ENCODE measurements at places on chromosomes 4 and X. TPM values are rescaled to one million over a fixed set of nuclear protein-coding genes. Genes with fewer than 3 reads are reported as not detected.

MORF4L2 gene
- 253 TPM for total RNA-seq

PPARGC1A gene
- not detected for total RNA-seq

MMRN1 gene
- not detected for total RNA-seq

PJA1 gene
- 15.5 TPM for total RNA-seq

TLR2 gene
- 0.47 TPM for total RNA-seq

JCHAIN gene
- total RNA-seq, result not detected

CXCL10 gene
- total RNA-seq, result 4.3 TPM

STS gene
- total RNA-seq, result 0.86 TPM

USP26 gene
- total RNA-seq, result not detected

CORIN gene
- total RNA-seq, result not detected

TIGD4 gene
- total RNA-seq, result 0.28 TPM

- DNase-seq, result no peak
Measured at GRCh38 chr4:133799717-133800315, 401.8 kb downstream of the PABPC4L start.

DNA sequence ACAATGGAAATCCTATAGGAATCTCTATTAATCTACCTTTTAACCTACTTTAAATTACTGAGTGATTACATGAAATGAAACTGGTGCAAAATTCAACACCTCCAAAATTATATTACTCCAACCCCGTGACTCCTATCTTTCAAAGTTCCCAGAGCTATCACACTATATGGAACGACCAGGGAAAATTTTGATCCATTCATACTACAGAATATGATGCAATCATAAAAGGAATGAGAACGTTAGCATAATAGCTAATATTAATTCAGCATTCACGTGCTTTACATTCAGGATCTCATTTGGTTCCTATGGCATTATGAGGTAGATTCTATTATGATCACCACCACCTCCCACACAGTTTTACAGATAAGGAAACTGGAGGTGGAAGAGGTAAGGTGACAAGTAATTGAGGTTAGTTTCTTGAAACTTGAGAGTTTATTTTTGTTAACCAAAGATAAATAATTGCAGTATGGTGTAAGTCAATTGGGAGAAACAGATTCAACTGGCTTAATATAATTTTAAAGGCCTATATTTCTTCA, 29.4 kb upstream of the INTS6L start:
- no peak for DNase-seq

- no peak for DNase-seq
Measured at GRCh38 chr4:175380841-175381240, 431.2 kb downstream of the GPM6A start.

- peak; percentile 75 for DNase-seq
Measured at GRCh38 chr4:77031544-77031943, 44.2 kb downstream of the CCNI start.

DNA sequence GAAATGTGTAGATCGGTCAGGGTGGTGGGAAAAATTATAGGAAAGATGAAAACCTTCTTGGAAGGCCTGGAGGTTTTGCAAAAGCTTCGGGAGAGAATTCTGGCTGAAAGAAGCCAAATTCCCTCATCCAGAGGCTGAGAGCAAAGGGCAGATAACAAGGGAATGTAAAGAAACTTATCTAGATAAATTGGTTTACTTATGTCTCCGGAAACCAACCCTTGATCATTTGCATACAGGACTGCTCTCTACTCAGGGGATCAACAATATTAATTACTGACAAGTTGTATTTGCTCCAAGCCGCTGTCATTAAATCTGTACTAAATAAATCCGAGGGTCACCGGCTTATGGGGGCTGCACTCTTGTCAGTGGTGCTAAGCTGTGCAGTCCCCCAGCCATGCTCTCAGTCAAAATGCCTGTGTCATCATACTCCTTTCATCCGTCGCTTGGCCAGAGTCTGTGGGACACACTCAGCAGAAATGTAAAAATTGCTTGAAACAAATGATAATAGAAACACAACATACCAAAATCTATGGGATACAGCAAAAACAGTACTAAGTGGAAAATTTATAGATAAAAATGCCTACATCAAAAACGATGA, 715.7 kb downstream of the KCTD8 start:
- DNase-seq, result no peak

GRCh38 chrX:110584083-110584482, 211.5 kb downstream of the CHRDL1 start:
- no peak for DNase-seq

- no peak for DNase-seq
Measured at GRCh38 chr4:45869184-45869583, 254.7 kb downstream of the GABRG1 start.

- DNase-seq, result no peak
Measured at GRCh38 chr4:91600301-91600700, 703.5 kb upstream of the GRID2 start.

- DNase-seq, result no peak
Measured at GRCh38 chr4:40070387-40070786, 13.7 kb downstream of the N4BP2 start.

DNA sequence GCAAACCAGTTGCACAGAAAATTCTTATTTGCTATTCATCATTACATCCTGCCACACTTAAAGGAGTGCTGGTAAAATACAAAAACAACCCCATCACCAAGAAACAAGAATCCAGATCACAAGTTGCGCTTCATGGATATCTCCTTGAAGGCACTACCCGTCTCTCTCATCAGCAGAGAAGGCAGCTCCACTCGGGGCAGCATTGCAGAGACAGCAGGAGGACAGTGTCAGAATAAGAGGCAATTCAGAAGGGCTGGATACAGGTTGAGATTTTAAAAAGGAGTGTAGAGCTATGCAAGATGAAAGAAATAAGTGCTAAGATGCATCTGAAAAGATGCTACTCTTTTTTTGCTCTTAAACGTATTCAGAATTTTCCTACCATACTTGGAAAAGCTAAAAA, 71.4 kb downstream of the LDB2 start:
- no peak for DNase-seq

DNA sequence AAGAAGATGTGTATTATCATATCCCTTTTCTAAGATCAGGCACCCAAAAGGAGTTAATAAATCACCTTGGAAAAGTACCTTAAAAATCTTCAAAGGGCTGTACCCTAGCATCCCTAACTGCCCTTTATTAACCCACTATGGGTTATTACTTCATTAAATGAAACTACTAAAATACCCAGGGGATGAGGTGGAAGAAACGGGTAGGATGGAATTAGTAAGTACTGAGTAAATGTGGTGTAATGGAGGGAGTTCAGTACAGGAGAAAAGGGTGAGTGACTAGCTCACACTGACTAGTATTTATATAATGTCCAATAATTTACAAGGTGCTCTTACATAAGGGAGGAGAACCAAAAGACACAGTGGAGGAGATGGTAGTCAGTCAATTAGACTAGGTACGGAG, 51.0 kb upstream of the RASGEF1B start:
- DNase-seq, result no peak

DNA sequence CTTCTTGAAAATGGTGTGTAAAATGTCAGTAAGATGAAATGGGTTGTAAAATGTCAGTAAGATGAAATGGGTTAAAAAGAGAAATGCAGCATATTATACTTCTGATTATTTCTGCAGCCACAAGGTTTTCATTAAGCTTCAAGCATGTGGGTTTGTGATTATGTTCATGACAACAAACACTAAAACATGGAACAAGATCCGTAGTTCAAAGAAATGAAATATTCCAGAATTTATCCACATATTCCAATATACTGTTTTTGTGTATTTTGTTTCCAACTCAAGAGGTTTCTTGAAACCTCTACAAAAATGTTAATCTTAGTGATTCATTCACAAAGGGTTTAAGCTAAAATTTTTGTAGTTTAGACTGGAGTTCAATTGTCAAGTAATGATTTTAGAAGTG, 84.0 kb downstream of the ADAMTS3 start:
- no peak for DNase-seq

GRCh38 chr4:15586066-15586465, 69.1 kb downstream of the FBXL5 start:
- DNase-seq, result no peak

GRCh38 chr4:21869978-21870745, 78.4 kb downstream of the KCNIP4 start:
- DNase-seq, result no peak

DNA sequence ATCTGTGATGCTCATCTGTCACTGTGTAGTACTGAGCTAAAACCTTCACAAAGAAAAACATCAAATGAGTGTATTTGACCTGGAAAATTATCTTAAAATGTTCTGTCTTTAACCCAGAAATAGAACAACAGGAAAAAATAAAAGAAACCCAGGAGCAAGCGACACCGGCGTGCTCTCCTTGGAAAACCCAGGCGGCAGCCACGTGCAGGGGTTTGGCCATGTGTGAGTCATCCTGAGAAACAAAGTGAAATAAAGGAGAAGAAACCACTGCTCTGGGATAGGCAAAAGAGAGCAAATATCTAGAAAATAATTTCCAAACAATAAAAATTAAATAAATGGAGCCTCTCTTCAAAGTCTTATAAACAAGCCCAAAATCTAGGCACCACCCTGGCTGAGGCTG, 20.0 kb upstream of the TMEM128 start:
- DNase-seq, result no peak

DNA sequence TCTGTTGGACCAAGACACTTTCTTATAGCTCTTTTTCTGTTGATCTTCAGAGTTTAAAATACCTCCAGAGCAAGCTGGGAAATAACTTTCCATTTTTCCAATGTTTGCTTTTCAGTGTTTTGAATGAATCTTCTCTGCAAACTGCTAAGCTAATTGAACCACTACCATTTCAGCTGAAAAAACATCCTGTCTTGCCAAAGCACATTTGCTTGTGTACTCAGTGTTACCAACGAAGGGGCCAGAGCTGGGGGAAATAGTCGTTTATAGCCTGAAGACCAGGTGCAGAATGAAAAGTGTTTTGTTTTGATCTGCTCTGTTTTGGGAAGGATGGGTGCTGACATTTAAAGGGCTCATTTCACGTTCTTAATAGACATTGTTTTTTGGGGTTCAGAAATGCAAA, 88.4 kb upstream of the CLNK start:
- DNase-seq, result no peak

DNA sequence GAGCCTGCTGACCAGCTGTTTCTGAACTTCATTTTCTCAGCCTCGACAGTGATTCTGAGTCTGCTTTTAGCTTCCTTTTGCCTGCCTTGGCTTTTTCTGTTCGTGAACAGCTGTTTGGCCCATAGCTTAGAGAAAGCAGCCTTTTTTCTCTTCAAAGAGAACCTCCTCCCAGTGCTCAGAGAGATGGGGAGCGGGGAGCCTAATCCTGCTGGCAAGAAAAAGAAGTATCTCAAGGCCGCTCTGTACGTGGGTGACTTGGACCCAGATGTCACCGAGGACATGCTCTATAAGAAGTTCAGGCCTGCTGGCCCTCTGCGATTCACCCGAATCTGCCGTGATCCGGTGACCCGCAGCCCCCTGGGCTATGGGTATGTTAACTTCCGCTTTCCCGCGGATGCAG, 756 bp downstream of the PABPC5 start:
- no peak for DNase-seq

GRCh38 chr4:137635108-137635507, 102.8 kb upstream of the PCDH18 start:
- DNase-seq, result no peak

DNA sequence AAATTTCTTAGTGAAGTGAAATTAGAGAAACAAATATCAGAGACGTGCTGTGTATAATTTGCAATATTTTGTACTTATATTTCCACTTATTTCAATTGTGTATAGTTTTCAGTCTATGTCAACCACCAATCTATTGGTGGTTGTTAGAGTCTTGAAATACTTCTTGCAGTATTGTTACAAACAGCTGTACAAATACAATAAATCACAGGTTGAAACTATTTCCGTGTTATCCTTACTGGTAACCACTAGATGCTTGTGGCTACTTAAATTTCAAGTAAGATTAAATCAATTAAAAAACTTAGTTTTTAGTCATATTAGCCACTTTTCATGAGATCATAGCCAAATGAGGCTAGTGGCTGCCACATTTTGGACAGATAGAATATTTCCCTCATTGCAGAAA, 520.5 kb downstream of the GBA3 start:
- no peak for DNase-seq

- peak; percentile 70 for DNase-seq
Measured at GRCh38 chrX:51336584-51336983, 4.0 kb downstream of the NUDT10 start.
